ENCODE measurements at places on chromosomes 4 and X.

DNA sequence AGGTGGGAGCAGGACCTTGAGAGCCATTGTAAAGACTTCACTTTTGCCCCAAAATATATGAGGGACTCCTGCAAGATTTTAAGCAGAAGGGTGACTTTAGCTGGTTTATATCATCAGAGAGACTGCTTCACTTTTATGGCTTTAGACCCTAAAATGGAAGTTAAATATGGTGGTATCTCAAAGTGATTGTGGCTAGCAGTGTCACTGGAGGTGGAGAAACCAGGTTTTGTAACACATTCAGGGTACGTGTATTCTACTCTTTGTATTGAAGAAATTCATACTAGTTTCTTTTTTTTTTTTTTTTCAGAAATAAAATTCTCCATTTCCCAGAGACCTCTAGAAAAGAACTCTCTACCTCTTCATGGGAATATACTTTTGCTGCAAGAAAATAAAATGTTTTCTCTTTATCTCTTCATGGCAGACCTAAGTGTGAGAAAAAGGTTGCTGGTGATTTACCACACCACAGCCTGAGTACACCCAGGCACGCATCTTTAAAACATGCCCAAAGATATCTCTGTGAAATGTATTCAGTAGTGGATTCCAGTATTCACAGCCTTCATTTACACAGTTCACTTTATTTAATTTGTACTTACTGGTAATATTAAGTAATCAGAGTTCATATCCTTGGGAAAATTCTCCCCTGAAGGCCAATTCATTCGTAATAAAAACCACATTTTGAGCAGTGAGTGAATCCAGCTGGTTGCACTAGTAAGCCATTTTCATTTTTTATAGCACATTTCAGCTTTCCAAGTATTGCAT, 74.3 kb upstream of the GUCY1A1 start:
- no peak for DNase-seq

DNA sequence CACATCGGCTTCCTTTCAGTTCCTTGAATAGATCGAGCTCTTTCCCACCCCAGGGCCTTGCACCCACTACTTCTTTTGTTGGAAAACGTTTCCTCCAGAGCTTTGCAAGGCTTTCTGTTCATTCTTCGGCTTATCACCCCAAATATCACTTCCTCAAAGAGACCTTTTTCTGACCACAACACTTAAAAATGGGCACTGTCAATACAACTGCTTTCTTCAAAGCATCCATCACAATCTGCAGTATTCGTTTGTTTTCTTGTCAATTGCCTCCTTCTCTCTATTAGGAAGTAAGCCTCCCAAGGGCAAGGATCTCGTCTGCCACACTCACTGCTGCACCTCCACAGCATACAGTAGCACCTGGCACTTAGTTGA, 17.7 kb upstream of the CENPU start:
- DNase-seq, result no peak

DNA sequence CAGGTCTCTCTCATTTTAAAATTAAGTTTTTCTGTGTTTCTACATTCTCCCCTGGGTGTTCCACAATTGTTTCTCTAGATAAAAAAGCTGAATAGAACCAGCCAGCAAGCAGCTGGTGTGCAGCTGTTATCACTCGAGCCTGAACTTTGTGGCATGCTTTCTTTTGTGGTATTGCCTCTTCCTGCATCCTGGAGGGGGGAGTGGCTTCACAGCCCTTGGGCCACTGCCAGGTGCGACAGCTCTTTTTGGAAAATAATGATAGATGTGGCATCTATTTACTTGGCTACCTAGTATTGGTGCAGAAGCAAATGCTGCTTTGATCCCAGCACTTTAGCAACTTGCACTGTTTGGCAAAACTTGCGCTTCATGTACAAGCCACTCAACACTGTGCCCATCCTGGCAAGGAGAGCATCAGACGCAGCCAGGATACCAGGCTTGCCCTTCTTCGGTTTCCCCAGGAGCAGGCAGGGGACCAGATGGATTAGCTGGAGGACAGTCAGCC, 69.4 kb downstream of the HMGB2 start:
- no peak for DNase-seq

DNA sequence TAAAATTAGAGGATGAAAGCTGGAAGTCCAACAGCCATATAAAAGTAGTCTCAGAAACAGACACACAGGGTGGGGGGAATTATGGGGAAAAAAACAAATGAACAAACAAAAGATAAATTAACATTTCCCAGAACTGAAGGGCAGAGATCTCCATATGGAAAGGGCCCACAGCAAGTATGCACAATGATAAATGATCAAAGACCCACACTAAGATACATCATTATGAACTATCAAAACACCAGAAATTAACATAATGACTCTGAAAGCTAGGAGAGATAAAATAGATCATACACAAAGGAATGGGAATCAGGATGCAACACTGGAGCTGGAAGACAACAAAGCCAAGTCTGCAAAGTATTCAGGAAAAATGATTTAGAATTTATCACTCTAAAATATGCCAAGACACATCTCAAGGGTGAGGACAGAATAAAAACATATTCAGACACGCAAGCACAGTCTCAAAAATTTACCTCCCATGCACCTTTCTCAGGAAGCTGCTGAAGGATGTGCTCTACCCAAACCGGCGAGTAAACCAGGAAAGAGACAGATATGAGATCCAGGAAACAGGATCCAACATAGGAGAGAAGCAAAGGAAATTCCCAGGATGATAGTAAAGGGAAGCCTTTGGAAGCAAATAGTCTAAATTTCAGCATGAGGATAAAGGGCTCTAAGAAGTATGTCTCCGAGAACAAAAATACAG, 30.7 kb upstream of the KCNE5 start:
- no peak for DNase-seq

GRCh38 chr4:173345648-173346047, 11.5 kb upstream of the HMGB2 start:
- no peak for DNase-seq

GRCh38 chr4:163673848-163674697, 179.6 kb downstream of the TMA16 start:
- no peak for DNase-seq

DNA sequence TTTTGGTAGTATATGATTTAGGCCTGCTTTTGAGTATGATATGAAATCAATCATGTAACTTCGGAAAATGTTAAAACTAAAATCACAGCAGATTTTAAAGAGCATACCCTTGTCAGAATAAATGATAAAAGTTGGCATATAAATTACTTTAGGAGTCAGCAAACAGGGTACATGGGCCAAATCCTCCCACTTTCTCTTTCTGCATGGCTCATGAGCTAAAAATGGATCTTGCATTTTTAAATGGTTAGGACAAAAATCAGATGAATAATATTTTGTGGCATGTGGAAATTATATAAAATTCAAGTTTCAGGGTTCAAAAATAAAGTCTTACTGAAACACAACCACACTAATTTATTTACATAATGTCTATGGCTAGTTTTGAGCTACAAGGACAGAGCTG, 214.9 kb downstream of the GASK1B start:
- DNase-seq, result no peak

GRCh38 chr4:183284258-183284785, 35.8 kb downstream of the CLDN22 start:
- no peak for DNase-seq

All from vagina (tissue), 2 donors.